Activated CD4-positive, alpha-beta T cell treated with anti-CD3 and anti-CD28 coated beads for 24 hours (primary cell): ENCODE measurements at places on chromosomes 3 and 15.

- DNase-seq: no peak
Observed at GRCh38 chr3:194521510-194522260, 34.9 kb upstream of the ATP13A3 start.

GRCh38 chr15:95742836-95743235, 587.7 kb upstream of the NR2F2 start:
- no peak for DNase-seq

DNA sequence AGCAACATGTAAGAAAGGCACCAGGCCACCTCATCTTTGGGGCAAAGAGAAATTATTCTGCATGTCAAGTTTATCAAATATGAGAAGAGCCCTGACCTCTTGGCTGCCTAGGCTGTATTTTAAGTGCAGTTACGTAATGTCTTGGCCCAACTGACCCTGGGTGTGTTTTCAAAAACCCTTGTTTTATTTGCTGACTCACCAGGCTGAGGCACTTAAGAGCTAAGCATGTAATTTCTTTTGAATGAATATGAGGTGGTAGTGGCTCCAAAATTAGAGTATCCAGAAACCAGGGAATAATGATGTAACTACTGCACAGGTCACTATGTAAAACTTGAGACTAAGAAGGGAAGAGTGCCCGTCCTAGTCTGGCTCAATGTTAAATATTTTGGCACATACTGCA, 24.3 kb downstream of the PGPEP1L start:
- DNase-seq: no peak

DNA sequence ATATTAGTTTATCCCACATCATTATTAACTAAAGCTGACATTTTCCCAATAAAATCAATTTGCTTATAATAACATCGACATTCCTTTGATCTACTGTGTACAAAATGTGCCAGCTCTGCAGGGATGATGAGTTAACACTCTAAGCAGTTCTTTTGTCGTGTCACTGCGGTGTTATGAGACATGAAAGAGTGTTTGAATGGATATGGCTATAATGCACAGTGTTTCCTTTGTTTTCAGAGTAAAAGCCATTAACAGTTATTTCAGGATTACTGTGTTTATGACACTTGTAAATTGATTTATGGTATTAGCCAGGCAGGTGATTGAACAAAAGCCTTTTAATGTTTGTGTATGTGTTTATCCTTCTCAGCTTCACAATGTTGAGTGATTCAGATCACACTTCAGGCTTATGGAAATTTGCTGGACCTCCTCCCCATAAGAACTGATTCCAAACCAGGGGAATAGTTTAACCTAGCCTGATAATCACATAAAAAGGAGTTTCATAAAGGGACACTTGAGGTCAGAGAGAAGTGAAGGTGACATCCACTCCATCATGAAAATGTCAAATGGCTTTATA, 115.7 kb downstream of the CHL1 start:
- no peak for DNase-seq

DNA sequence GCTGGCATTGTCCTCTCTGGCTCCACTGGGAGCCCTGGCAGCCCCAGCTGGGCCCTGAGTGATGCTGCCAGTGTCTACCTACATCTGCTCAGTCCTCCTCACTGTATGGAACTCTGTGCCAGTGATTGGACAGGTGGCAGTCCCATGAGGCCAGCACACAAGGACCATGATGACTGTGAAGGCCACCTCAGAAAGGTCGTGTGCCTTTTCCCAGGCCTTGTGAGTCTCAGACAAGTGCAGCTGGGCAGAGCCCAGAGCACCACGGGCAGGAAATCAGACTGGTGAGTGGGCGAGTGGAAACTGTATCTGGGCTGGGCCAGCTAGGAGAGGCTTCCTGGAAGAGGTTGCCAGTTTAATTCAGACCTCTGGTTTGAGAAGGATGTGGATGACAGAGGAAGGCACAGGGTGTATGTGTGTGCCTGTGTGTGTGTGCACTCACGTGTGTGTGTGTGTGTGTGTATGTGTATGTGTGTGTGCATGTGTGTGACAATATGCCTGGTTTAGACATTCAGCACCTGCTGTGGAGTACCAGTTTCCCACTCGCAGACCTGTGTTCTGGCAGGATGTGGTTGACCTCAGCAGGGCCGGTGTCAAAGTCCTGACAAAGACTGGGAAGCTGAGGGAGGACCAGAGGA, 7.0 kb downstream of the MAPKAPK3 start:
- DNase-seq: peak; percentile 52

DNA sequence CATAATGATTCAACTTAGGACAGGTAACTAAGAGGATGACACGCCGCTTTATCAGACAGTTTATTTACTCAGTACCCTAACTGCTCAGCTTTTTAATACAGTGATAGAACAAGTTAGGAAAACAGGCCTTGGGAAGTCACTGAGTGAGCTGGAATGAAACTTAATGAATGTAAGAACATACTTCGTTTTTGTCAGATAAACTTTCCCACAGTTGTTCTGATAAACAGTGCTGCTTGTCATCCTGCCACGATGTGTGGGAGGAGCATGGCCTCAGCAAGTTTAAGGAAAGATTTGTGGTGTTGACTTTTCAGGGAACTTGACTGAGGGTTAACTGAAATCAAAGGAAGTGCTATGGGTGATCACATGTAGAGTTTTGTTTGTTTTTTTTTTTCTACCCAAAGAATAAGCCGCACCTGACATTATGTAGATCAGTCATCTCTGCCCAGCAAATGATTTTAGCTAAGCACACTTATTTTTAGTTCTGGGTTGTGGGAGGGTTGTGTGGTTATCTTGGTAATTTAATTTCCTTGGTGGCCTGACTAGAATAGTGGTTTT, 5.6 kb upstream of the P2RY14 start:
- no peak for DNase-seq

DNA sequence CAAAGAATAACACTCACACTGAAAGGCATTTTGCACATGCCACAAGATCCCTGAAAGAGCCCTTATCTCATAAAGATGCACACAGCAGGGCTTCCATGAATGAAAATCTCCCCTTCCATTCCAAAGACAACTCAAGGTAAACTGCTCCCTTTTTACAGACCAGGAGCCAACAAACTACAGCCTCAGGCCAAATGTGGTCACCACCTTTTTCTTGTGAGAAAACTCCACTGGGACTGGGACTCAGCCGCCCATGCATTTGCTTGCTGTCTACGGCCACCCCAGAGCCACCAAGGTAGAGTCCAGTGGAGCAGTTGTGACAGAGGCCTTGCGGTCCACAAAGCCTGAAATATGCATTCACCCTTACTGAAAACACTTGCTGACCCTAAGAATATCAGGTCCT, 334.8 kb downstream of the OCA2 start:
- DNase-seq: no peak

GRCh38 chr15:25136119-25136518, 181.3 kb downstream of the SNRPN start:
- DNase-seq: no peak

DNA sequence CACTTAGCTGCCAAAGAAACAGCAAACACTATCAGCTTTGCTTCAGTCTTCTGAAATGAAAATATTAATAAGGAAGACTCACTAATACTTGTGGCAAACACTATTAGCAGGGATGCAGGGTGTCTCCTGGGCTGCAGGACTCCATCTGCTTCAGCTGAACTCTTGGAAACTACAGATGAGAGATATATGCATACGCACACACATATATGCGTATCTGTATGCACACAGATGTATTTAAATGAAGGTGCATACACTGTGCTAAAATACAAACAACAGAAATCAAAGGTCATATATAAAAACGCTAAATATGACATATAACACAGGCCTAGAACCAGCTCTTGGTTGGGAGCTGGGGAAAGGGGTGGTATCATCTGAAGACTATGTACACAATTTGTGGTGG, 10.6 kb downstream of the PPM1M start:
- no peak for DNase-seq

GRCh38 chr3:194382196-194382891, 12.8 kb upstream of the LRRC15 start:
- DNase-seq: no peak

GRCh38 chr3:17765819-17766472, 23.5 kb upstream of the TBC1D5 start:
- no peak for DNase-seq
